DMS79 (cell line): ENCODE measurements at places on chromosomes 2 and 18.

- no peak for DNase-seq
Measured at GRCh38 chr2:95314598-95314963, 17.4 kb downstream of the KCNIP3 start.

GRCh38 chr2:45263147-45263546, 253.9 kb upstream of the SIX2 start:
- DNase-seq: no peak

- DNase-seq: no peak
Measured at GRCh38 chr2:195579776-195580555, 77.1 kb upstream of the SLC39A10 start.

DNA sequence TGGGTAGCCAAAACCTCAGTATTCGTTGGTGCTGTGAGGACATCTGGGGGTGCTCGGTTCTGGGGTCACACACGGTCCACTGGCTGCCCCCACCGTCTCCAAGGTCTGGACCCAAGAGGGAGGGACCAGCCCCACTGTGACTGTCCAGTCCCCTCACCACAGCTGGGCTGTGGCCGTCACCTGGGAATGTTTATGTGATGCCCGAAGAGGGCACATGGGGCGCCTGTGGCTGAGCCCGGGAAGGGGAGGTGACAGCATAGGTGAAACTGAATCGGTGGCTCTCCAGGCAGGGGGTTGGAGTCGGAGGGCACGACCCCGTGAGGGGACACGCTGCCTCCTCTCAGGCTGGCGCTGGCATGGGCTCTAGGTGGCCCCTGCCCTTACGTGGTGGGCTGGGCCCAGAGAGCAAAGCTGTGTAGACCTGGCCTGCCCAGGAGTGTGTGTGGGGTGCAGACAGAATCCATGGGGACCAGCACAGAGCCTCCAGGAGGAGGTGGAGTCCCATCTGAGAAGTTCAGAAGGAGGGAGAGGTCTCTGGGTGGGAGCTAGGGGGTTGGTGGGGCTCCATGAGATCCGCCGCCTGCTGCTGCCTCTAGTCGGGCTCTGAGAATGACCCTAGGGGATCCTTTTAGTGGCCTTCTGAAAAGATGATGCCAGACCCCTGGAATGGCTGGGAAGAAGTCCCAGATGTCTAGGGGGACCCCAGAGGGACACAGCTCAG, 1.8 kb downstream of the BOK start:
- DNase-seq: no peak

DNA sequence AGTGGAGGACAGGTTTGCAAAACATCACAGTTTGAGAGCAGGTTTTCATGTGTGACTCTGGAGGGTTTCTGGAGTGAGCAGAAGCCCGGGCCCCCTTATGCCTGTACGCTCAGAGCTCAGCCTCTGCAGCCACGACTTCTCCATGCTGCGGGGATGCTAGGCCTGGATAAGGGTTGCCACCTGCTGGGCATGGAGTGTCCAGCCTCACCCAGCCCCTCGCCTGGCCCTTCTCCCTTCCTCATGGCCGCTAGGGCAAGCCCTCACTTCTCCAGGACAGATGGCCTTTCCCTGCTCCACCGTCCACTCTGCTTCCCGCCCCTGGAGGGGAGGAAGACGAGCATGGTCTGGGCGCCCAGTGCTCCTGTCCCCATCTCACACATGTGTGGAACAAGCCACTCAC, 318.7 kb downstream of the GBX2 start:
- DNase-seq: no peak

DNA sequence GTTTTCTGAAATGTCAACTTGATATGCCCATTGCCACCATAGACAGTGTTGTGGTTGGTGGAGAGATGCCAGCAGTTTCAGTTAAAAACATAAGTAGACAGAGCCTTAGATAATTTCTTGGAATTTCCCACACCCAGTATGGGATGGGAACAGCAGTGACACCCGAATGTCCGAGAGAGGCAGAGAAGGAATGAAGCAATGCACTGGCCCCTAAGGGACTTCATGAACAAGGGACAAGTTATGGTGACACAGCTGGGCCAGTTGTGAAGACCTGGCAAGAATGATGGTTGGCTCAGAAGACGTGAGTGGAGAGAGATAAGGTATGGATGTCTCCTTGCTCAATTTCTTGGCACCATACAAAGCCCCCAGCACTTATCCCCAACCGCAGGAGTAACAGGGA, 165.2 kb upstream of the APCDD1 start:
- DNase-seq: no peak
